ENCODE measurements at places on chromosomes 5 and 9.

DNA sequence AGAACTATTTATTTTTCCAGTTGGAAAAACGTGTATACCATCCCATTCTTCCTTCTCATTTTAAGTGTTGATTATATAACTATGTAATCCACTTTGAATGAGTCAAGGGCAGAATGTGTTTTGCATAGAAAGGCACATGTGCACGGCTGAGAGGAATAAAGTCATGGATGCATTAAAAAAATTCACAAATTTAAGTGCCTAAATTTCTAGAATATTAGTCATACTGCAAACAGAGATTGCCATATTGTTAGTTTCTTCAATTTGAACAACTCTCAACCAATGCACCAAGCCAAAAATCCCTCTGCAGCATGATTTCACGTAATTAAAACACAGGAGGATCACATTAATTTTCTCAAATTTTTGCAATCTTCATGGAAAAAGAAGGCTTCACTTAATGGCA lies 166.3 kb downstream of the MPDZ start:
- no peak for DNase-seq

GRCh38 chr9:133968428-133968827 lies 23.7 kb downstream of the VAV2 start:
- no peak for DNase-seq

GRCh38 chr5:160452036-160452435 lies 30.4 kb downstream of the PTTG1 start:
- DNase-seq = no peak

- no peak for DNase-seq
These were observed 66.9 kb upstream of the FNIP1 start for GRCh38 chr5:131863700-131864099.

- peak; percentile 60 for DNase-seq
These were observed 36.1 kb downstream of the MRPL36 start for GRCh38 chr5:1763548-1763911.

- no peak for DNase-seq
These were observed 189.1 kb upstream of the ANKRD55 start for GRCh38 chr5:56422076-56422762.

DNA sequence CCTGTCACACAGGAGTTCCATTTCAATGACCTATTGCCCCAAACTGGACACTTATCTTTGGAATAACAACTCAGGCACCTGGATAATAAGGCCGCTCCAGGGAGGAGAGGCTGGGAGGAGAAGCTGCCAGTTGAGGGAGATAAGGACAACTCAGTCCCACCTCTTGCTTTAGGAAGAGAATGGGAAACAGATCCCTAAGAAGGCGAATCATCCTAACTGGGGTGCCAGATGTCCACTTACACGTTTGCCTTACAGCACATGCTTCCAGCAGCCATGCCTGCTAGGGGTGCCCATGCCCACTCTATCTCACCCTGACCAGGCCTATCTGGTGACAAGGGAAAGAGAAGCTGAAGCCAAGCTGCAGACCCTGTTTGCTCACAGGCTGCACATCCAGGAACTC lies 6.5 kb downstream of the HK3 start:
- no peak for DNase-seq

- no peak for DNase-seq
These were observed 33.3 kb downstream of the TLE1 start for GRCh38 chr9:81656004-81656403.

GRCh38 chr9:132486706-132487350 lies 76.8 kb downstream of the CFAP77 start:
- no peak for DNase-seq

- DNase-seq = no peak
These were observed 130.2 kb downstream of the GHR start for GRCh38 chr5:42553461-42553860.

- DNase-seq = no peak
These were observed 187.5 kb downstream of the ICE1 start for GRCh38 chr5:5609935-5610334.

- no peak for DNase-seq
These were observed 752.8 kb upstream of the ADAMTS16 start for GRCh38 chr5:4387290-4387689.

GRCh38 chr5:37892586-37892985 lies 52.7 kb upstream of the GDNF start:
- no peak for DNase-seq

- peak; percentile 59 for DNase-seq
These were observed 1.9 kb upstream of the CRB2 start for GRCh38 chr9:123353984-123354591.

DNA sequence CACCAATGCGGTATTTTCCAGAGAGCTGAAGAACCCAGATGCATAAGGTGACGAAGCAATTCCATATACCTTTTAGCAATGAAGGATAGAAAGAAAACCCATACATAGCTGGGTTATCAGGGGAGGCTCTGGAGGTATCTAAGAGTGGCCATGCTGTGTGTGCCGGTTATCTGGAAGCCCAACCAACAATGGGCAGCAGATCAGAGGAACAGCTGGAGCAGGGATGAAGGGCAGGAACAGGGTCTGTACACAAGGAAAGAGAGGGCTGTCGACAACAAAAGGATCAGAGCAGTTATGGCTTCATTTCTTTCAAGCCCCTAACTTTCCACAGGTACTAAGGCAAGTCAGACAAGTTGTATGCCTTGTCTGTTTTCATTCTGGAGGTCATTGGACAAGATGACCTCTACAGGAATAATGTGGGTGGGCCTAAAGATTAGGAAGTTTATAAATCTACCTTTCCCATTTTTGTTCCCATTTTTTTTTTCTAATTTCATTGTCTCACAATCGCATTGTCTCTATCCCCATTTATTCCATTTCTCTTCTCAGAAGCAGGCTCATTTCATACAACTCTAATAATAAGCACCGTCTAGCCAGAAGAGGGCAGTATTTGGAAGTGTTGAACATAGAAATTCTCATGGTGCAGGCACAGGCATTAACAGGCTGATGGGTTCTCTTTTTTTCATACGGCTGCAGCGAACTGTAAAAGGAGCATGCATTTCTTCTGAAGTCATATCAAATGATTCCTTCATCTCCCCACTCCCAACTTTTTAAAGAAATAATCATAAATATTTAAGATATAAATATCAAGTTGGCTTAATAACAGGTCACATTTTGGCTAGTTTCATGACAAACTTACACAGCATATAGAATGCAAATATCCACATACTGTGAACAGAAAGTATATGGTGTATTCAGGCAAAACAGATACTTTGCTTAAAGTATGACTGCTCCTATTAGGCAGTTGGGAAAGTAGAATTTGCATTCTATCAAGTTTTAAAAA lies 63.5 kb downstream of the ZNF474 start:
- DNase-seq = no peak

DNA sequence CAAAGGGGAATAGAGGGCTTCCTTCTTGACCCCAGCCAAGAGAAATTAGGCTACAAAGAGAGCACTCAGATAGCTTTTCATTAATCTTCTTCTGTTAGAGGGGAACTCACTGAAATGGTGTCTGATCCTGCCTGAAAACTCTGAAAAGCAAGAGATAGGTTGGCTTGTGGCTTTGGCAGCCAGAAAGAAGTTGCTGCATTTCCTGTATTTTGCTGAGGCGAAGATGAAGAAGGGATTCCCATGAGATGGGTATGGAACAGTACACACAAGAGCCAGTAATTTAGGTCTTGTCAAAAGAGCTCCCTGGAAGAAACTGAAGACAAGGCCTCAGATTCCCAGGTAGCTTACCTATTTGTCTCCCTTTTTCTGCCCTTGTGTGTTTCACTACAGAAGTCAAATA lies 120.9 kb upstream of the TARS1 start:
- DNase-seq = no peak

- no peak for DNase-seq
These were observed 10.4 kb downstream of the AMACR start for GRCh38 chr5:33997331-33997983.

DNA sequence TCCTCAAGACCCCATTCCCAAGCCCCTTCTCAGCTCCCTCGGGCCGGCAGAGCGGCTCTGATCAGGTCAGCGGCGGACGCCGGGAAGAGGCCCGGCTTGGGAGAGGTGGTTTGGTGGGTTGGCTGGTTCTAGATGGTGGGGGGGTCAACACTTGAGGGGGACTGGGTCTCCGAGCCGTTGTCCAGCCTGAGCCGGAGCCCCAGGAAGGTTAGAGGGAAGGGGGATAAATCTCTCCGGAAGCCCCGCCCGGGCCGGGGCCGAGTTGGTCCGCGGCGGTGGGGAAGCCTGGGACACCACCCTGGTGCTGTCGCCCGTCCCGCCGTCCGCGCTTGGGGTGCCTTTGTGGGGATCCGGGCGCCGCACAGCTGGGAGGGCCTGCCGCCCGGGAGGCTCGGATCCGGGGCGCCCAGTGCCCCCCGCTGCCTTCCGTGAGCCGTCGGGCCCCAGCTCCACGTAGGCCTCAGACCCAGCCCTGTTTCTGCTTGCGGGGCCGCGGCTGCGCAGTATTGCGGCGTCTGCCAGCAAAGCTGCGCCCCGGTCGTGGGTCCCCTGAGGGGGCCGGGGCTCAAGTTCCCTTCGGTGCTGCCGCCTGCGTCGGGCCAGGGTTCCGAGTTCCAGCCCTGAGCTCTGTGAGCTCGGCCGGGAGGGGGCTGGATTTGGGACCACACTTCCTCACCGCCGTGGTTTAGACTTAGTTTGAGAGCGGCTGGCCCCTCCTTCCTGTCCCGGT lies 542 bp upstream of the TRIM52 start:
- no peak for DNase-seq

DNA sequence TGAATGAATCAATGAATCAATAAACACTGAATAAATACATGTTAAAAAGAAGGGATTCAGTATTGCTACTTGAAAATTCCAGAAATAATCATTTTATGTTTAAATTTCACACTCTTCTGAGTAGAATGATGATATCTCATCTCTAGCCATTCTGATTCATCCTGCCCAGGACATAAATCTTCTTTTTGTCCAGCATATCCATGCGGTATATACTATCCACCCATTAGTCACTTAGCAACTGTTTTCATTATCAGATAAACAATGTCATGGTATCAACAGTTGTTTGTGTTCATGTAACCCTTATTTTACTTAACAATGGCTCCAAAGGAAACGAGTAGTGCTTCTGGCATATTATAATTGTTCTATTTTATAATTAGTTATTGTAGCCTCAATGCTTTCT lies 432.4 kb upstream of the SMC2 start:
- DNase-seq = no peak

- peak; percentile 57 for DNase-seq
These were observed 5.4 kb upstream of the TIFAB start for GRCh38 chr5:135457424-135458071.

DNA sequence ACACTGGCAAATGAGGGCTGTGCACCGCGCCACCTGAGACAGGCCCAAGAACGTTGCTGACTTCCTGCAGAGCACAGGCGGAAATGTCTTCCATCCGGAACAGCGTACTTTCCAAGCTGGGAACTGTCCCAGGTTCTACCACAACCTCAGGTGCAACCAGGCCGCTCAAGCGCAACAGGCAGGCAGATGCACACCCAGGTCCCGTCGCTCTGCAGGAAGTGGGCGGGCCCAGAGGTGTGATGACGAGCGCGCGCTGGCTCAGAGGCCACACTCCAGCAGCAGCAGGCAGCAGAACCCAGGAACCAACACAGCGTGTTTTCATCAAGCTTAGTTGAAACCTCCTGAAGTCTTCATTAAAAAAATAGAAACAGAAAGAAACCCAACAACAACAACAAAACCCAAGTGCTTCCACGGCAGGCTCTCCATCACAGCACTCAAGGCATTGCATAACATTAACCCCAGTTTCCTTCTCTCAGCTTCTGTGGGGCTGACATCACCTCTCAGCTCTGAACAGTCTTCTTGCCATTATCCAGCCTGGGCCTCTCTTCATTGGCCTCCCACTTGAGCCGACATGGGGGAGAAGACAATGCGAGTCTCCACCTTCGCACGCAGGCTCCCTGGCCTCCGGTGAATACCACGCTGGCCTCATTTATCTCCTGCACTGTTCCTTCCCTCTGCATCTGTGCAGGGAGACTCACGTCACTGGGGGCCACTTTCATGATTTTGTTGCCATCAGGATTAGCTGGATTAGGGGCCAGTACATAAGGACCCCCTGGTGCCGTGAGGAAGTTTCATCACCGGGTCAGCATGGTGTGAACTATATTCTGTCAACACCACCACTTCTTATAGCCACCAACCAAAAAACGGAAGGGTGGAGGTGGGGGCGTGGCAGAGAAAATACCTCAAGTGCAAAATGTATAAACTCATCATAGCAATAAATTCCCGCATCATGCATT lies 22.1 kb downstream of the PTCH1 start:
- DNase-seq = peak; percentile 50

GRCh38 chr9:16637218-16637617 lies 233.3 kb downstream of the BNC2 start:
- no peak for DNase-seq

GRCh38 chr5:150544611-150545219 lies 36.8 kb downstream of the NDST1 start:
- DNase-seq = peak; percentile 88

- DNase-seq = no peak
These were observed 84.6 kb upstream of the DNAH5 start for GRCh38 chr5:14028938-14029584.

DNA sequence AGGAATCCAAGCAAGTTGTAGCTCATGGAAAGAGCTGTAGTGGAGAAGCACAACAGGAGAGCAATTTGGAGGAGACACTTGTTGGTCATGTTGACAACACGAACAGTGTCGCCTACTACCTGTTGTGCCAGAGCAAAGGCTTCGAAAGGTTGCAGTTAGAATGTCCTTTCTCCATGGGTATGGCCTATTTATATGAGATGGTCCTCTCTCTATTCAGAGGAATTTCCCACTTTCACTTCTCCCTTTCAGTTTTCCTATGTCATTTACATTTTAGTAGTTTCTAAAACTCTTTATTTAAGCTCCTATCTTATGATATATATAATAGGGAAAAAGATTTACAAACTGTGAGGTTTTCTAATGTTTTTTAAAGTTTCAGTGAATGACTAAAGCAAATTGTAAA lies at the start of gene IFNB1:
TSS of gene IFNB1 (minus strand) at position 162 of the 400 bp plus-strand sequence. CDS start at position 89, 73 bp downstream.
- DNase-seq = no peak

GRCh38 chr5:160441311-160441781 lies 19.7 kb downstream of the PTTG1 start:
- no peak for DNase-seq

GRCh38 chr5:150519978-150520377 lies 12.0 kb downstream of the NDST1 start:
- DNase-seq = no peak

GRCh38 chr9:37001459-37001858 lies 32.6 kb downstream of the PAX5 start:
- no peak for DNase-seq
